AML-193 (cell line): ENCODE measurements at places on chromosomes 3 and 15.

GRCh38 chr15:49901996-49902684, 216.9 kb downstream of the ATP8B4 start:
- DNase-seq, result no peak

- no peak for DNase-seq
These were observed 23.8 kb downstream of the DAG1 start for GRCh38 chr3:49493901-49494300.

DNA sequence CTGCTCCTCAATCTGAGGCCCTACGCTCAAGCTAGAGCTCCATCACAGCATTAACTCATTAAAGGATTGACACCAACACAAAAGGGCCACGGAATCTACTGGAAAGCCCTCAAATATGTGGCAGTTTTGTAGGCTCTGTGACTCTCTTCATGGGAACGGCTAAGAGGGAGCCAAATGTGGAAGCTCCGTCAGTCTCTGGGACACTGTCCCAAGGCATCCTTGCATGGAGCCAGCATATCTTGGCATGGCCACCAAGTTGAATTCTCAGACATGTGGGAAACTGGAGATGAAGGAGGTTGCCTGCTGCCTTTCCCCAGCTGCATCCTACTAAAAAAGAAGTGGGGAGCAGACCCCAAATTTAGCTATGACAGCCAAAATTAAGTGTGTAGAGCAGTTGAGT, 296.9 kb downstream of the NTRK3 start:
- DNase-seq, result no peak

DNA sequence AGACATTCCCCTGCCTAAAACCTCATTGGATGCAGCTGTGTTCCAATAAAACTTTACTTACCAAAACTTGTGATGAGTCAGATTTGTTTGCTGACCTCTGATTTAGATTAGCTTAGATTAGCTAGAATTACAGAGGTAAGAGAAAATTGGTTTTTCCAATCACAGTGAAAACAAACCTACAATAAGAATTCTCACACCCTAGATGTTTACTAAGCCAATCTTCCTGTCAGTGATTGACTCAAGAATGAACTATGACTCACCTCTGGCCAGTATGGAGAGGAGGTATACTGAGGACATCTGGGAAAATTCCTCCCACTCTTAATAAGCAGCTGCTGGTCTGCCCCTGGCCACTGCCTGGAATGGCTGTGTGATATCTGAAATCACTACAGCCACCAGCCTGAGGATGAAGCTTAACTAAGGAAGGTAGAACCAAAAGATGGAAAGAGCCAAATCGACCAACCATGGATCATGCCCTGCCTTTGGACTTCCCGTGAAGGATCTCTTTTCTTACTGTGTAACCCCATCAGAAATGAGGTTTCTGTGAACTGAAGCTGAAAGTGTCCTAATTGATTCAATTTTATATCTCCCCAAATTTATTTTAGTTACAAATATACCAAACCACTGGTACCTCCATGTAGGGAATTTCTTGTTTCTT, 19.0 kb upstream of the GHSR start:
- no peak for DNase-seq

GRCh38 chr15:57287123-57287521, 89.2 kb upstream of the CGNL1 start:
- DNase-seq, result no peak

DNA sequence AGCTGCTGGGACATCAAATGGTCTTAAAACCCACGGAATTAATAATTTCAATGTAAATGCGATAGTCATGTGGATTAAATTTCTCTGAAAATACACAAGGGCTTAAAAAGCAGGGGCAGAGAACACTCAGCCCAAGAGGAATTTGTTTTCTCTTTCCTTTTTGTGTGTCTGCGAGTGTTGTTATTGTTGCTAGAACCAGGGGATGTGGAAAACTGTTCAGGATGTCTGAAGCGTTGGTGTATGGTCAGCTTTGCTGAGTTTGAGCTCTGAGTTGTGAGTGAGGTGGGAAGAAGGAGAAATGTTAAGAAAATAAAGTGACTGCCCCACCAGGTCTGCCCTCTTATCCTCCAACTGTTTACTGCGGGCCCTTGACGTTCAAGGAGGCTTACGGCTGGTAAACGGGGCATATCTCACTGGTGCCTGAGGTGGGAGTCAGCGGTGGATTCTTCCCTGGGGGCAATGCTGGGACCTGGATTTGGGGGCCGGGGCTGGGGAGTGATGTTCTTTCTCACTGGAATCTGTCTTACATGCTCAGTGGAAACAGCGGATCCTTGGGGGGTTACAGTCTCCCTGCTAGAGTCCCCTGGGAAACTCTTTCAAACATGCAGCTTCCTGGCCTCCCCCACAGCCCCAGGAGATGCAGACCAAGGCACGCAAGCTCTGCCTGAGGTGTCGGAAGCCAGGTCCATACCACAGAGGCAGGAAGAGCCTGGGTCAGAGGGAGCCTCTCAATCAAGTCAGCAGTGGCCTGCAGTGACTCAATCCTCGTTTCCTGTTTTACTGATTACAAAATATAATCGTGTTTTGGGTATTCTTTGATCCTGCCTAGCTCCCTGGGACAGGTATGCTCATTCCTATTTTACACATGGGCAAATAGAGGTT, 41.8 kb downstream of the ITGA11 start:
- DNase-seq, result peak; percentile 35

DNA sequence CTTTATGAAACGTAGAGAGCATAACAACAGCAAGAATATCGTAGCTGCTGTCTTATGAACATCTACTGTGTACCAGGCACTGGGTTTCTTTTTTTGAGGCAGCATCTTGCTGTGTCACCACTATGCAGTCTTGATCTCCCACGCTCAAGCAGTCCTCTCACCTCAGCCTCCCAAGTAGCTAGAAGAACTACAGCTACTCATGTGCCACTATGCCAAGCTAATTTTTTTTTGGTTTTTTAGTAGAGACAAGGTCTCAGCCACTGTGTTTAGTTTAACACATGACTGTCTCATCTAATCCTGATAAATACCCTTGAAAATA, 129.9 kb downstream of the VGLL4 start:
- DNase-seq, result no peak

GRCh38 chr3:41490360-41490759, 291.1 kb downstream of the CTNNB1 start:
- no peak for DNase-seq

GRCh38 chr3:145191543-145191942, 969.4 kb downstream of the PLOD2 start:
- DNase-seq, result no peak
